Inflammatory macrophage treated with lipopolysaccharide for 4 hours (primary cell): ENCODE measurements at places on chromosomes 11 and 22.
A peak's percentile ranks its signal among the peaks of the same experiment; 100 is the strongest.

GRCh38 chr11:106679581-106679980 is 338.7 kb downstream of the GUCY1A2 start:
- DNase-seq = no peak

GRCh38 chr11:46134540-46134939 is 13.3 kb upstream of the PHF21A start:
- no peak for DNase-seq

GRCh38 chr11:91220476-91221202 is 997.8 kb upstream of the CHORDC1 start:
- DNase-seq = peak; percentile 1

DNA sequence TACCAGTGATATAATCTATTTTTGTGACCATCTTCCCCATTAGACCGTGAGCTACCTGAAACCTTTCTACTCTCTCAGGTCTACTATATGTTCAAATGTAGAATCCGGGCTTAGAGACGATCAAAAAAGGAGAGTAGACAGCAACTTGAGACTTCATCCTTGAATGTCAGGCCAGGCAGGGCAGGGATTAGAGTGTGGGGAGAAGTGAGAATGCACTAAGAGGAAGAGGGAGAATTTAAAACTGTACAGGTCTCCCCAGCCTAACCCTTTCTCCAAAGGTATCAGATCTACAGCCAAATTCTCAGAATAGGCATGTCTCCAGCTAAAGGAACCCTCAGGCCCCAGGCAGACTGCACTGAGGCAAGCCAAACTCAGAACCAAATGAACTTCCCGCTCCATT is 935 bp downstream of the LAMTOR1 start:
- peak; percentile 32 for DNase-seq

DNA sequence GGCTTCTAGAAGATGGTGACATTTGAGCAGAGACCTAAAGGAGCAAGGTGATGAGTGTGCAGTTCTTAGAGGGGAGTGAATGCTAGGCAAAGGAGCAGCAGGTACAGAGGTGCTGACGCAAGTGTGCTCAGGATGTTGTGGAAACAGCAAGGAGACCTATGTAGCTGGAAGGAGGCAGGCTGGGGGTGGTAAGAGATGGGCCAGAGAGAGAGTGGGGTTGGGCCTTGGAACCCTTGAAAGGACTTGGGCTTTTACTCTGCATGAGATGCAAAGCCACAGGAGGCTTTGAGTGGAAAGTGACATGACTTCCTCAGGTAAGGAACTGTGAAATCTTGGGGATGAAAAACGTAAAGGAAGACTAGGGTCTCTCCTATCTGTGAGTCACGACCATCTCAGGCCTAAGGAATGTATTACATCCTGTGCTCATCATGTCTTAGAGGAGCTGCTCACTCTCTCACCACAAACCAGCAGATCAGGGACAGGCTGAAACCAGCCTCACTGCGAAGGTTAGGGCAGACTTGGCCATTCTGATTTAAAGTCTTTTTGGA is 65.4 kb downstream of the MICAL2 start:
- DNase-seq = no peak

GRCh38 chr22:20154602-20155187 is 3.8 kb upstream of the CCDC188 start:
- DNase-seq = no peak

GRCh38 chr11:2913019-2913431 is 16.2 kb downstream of the PHLDA2 start:
- DNase-seq = no peak

DNA sequence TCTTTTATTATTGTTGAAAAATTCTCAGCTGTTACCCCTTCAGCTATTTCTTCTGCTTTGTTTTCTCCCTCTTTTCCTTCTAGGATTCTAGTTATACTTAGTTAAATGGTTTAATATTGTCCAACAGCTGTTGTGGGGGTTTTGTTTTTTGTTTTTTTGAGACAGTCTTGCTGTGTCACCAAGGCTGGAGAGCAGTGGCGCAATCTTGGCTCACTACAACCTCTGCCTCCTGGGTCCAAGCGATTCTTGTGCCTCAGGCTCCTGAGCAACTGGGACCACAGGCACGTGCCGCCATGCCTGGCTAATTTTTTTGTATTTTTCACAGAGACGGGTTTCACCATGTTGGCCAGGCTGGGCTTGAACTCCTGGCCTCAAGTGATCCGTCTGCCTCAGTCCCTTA is 12.7 kb downstream of the SDHAF2 start:
- DNase-seq = no peak

- no peak for DNase-seq
These were observed 120.9 kb downstream of the SLC17A6 start for GRCh38 chr11:22459048-22459447.

DNA sequence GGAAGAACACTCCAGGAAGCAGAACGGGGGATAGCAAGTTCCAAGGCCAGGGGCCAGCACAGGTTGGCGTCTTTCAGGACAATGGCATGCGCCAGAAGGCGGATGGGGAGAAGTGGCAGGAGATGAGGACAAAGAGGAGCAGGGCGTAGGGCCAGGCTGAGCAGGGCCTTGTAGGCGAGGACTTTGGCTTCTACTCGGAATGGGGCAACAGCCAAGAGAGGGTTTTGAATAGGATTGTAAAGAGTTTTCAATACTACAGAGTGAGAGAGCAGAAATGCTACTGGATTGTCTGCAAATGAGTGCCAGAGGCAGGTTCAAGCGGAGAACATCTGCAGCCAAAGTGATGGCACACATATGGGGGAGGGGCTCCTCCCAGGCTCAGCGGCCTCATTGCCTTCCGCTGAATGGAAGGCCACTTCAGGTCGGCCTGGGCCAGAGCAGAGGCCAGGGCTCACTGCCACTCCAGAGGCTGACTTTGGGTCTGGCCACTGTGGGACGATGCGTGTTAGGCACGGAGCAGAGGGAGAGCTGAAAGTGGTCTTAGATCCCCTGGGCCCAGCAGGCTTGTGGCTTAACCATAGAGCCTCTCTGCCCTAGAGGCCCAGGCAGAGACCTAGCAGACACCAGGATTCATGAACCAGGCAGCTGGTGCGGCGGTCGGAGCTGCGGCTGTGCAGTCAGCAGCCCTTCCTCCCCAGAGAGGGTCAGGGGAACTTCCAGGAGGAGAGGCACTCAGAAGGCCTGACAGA is 118.2 kb downstream of the DSCAML1 start:
- no peak for DNase-seq

DNA sequence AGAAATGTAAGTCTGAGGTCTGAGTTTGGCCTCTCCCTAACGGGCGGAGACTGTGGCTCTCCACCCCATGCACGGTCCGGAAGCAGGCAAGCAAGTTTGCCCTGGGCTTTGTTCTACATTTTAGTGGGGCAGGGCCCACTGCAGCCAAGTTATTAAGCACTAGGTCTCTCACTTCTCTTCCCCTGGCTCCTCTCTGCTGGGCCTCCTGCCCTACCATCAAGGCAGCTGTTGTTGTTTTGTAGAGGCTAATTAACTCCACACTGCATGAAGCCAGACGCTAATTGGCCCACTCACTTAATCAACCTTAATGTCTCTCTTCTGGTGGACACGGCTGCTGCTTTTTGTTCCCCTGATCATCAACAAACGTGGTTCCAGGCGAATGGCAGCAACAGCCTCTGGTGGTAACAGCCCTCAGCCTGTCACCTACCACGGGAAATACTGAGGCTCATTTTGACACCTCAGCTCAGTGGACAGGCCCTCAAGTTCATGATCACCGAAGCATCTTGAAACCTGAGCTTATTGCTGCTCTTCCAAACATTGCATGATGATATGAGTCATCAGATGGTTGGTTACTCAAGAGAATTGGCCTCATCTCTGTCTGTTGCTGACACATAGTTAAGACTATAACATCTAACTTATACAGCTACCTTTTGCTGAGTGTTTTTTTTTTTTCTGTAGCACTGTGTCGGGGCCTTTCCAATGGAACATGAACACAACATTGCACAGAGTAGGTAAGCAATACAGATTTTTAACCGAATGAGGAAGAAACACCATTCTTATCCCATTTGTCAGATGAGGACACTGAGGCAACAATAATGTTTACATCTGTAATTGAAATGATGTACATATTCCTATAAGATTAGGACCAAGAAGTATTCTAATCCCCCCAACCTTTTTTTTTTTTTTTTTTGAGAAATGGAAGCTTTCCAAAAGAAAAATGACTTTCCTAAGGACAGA is 20.8 kb upstream of the LMO2 start:
- DNase-seq = peak; percentile 92

GRCh38 chr11:80995523-80995922 is 1554.7 kb upstream of the TENM4 start:
- no peak for DNase-seq

DNA sequence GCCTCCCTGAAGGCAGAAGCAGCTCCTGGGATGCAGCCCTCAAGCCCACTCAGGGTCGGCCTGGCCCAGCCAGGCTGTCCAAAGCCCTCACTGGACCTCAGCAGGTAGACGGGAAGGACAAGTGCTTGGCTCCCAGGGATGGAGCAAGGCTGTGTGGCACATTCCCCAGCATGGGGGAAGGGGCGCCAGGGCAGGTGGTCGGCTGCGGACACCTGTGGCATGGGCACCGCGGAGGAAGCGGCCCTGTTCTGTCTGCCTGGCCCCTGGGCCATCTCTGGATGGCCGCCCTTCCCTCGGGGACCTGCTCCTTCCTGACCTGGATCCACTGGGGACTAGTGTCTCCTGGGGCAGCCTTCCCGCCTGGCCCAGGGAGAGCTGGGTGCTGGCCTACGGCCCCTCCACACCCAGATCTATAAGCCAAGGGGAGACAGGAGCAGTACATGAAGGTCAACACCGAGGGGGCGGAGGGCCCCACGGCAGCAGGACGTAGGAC is 26.0 kb downstream of the CHID1 start:
- no peak for DNase-seq

DNA sequence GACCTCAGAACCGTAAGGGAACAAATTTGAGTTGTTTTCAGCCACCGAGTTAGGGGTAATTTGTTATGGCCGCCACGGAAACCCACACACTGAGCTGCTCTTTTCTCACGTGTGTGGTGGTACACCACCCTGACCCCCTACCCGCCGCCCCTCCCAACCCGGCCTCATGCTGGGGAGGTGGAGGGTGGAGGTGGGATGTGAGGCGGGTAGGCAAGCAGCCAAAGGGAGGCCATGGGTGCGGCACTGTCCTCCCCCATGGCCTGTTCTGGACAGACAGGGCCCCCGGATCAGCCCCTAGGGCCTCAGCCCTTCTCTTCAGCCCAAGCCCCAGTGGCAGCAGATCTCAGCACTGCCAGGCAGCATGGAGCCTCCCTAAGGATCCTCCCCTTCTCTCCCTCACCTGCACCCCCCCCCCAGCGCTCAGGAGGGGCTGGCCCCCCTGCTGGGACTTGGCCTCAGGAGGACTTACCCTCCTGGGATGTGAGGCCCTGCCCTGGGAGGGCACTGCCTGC is 7.9 kb downstream of the PRR5 start:
- DNase-seq = no peak

DNA sequence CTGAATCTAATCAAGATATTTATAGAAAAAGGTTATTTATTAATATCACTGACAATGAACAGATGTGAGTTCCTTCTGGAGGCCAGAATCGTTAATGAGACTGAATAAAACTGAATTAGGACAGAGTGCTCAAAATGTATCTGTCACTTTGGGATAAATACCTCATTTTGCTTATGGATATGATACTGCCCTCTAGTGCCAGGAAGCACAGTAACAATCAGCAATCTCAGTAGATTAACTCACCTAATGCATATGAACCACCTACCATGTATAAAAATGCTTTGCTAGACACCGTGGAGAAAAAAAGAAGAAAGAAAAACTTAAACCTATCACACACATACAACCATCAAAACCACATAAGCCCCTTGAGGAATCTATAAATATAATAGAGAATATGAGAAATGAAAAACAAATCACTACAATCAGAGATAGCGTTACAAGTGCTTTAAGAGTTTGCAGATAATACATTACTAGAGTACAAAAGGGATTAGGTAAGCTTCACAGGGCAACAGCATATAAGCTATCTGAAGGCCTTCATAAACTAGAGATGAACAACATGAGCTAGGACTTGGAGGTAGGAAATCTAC is 117.4 kb downstream of the SGSM3 start:
- DNase-seq = peak; percentile 44

- DNase-seq = no peak
These were observed 9.1 kb downstream of the GAL3ST1 start for GRCh38 chr22:30565341-30565740.

DNA sequence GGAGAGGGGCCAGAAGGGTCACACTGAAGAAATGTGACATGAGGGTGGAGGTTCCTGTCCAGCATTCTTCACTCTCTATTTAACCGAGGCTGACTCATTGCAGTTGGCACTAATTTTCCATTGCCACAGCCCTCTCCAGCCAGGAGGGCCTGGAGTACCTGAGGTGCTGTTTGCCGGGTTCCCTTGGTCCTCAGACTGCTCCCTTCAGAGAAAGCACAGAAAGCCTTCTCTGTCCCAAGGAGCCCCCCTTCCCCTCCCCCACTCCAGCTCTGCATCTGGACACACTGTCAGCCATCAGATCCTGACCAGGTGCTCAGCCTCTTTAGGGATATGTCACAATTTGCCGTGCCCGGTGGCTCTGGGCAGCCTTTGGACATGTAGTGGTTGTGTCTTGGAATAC is 3.2 kb upstream of the C11orf91 start:
- no peak for DNase-seq

DNA sequence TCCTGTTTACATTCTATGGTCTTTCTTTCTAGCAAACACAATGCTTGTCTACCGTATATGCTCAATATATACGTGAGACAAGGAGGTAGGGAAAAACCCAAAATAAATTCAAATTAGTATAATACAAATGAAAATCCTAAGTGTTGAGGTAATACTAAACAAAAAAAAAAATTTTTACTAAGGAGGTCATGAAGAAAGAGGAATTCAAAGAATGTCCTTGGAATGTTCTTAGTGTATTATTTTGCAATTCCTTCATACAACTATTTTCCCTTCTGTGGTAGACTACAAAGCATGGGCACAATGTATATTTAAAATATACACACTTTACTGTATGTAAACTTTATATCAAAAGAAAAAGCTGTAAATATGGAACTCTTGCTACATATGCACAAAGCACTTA is 36.4 kb downstream of the PIK3C2A start:
- DNase-seq = no peak

DNA sequence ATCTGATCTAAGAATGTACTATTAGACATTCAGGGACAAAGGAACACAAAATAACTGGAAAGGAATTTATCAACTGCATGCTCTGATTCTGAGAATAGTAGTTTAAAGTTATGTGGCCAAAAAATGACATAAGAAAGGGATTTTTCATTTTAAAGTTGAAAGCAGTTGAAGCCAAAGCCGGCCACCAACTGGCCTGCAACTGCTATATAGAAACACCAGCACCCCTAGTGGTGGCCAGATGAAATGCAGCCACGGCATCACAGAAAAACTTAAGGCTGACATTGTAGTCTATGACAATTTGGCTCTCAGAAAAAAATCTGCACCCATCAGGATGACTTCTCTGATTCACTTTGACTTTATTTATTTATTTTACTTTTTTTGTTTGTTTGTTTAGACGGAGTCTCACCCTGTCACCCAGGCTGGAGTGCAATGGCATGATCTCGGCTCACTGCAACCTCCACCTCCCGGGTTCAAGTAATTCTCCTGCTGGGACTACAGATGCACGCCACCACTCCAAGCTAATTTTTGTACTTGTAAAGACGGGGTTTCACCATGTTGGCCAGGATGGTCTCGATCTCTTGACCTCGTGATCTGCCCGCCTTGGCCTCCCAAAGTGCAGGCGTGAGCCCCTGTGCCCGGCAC is 59.2 kb downstream of the SLC35F2 start:
- peak; percentile 70 for DNase-seq
